Caki2 (cell line): ENCODE measurements at places on chromosomes 4 and X. TPM values are rescaled to one million over a fixed set of nuclear protein-coding genes. Genes with fewer than 3 reads are reported as not detected.
A peak's percentile ranks its signal among the peaks of the same experiment; 100 is the strongest.

DNA sequence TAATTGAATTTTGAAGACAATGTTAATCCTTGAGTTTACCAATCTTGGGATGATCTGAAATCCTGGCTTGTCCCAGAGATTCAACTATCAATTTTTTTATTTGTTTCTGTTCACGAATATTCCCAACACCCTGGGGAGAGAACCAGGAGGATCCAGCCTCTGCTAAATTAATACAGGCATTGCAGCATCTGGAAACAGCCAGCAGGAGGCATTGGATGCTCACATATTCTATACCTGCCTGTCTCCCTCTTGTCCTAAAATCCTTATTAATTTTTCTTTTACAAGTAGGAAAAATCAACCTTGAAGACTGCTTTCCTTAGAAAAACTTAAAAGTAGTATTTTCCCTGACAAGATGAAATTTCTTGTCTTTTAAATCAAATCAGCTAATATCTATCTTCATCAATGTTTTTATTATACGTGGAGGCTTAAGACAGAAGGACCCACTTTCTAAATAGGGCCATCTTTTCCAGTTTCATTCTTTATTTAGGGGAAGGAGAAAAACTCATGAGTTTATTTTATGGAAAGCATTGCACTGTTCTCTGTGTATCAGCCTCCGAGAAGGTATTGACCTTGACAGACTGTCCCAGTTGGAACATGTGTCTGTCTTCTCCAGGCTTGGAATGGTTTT is 102.4 kb downstream of the CLNK start:
- DNase-seq = peak; percentile 12

The ADGRL3 gene
- total RNA-seq = not detected in 2 replicates

The ETDB gene
- not detected in 2 replicates for total RNA-seq

The UGT2A3 gene
- 0.17 TPM in 1 of 2 replicates, not detected in the other for total RNA-seq

DNA sequence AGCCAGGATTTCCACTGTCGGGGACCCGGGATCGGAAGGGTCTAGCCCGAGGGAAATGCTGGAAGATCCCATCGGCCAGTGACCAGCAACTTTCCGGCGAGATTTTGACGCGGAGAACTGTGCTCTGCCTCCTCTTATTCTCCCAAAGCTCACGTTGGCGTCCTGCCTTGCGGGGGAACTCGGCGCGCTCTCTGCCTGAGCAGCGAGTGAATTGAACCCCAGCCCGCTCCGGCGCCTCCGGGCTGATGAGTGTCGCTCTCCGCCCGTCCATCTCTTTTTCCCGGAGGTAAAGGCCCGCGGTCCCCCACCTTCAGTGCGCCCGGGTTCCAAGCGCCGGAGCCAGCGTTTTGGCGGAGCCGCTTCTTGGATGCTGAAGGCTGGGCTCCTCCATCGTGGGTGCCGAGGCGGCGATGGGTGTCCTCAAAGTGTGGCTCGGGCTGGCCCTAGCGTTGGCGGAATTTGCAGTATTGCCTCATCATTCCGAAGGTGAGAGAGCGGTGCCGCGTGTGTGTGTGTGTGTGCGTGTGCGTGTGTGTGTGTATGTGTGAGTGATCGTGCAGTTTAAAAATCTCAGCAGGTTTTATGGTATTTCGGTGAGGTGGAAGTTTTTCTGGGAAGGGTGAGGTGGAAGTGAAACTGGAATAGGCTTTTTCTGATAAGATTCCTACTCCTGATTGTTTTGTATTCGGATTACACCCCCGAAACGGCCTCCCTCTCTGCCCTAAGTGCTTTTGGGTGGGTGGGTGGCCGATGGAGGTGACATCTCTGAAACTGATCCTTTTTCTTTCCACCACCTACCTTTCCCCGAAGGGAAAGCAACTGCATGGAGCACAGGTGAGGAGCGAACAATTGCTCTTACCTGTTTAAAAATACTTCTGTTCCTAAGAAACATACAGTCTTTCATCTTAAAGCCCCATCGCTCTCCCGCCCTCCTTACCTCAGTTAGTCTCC is 752 bp downstream of the FRAS1 start:
- DNase-seq = peak; percentile 43

The LPAR4 gene
- not detected in 2 replicates for total RNA-seq

DNA sequence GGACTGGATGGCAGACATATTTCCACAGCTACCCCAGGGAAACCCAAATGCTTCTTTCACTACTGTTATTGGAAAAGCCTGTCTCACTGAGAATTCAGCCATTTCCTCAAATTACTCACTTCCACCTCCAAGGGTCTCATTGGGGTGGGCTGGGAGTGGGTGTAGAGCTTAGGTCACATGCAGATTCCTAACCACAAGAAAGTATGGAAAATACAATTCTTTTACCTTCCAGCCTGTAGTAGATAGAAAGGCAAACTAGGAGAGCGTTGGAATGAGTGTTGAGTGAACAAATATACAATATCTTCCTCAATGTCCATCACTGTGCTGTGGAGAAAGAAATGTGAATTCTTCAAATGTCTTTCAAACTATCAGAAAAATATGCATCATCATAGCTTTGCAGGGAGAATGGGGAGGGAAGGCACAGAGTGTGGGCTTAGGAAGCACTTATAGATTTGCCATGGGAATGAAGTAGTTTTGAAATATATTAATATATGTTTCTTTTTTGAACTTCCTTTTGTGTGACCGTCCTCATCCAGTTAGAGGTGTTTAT is 245.3 kb upstream of the JADE1 start:
- DNase-seq = no peak

DNA sequence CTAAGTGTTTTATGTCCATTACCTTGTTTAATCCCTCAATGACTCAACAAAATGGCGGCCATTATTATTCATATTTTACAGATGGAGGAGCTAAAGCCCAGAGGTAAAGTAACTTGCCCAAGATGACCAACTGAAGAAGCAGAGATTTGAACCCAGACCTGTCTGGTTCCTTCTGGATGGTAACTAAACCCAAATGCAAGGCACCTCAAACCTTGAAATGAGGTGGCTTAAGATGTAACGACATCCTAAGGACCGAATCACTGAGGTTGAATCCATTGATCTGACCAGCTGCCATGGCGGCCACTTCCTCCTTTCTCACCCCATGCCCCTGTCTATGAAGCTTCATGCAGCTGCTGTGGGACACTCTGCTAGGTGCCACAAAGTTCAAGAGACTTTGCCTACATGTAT is 932 bp downstream of the TLR10 start:
- no peak for DNase-seq

DNA sequence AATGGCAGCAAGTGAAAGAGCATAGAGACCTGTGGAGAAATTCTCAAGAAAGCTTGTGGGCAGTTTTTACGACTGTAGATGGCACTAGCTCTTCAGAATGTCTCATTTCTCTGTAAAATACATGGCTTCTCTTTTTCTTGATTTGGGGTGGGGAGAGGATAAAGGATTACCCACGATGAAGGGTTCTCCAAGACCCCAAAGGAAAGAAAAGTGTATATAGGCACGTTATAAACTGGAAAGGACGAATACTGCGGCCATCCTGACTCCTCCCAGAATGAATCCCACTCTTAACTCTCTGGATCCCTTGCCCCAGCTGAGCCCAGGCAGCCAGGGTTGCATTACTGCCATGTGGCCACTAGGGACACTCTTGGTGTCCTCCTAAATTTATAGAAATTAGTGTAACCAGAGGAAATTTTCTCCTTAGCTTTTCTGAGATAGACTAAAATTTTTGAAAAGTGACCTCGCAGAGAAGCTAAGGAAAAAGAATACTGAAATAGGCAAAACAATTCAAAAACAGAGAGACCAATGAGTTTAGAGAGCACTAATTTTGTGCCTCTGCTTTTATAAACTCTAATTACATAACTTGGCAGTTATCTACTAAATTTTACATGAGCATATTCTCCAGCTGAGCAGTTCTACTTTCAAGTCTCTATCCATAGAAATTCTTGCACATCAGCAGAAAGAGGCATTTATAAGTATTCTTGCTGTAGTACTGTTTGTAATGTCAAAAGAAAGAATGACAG is 37.8 kb upstream of the PCDH19 start:
- peak; percentile 45 for DNase-seq

DNA sequence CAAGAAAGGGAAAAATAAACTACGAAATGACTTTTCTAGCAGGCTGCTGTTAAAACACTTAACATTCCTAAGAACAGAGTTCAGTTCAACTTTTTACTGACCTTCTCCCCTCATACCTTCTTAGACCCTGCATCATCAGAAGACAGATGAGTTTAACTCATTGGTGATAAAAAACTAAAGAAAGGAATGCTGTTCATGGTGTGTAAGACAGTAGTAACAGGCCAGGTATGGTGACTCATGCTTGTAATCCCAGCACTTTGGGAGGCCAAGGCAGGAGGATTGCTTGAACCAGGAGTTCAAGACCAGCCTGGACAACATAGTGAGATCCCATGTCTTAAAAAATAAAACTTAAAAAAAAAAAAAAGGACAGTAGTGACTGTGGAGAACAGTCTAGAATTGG is 16.2 kb downstream of the RBM47 start:
- DNase-seq = peak; percentile 47

GRCh38 chr4:139522457-139522856 is 33.6 kb downstream of the SETD7 start:
- DNase-seq = no peak

- DNase-seq = peak; percentile 6
These were observed 6.1 kb upstream of the CYSLTR1 start for GRCh38 chrX:78333521-78333920.

GRCh38 chrX:66163849-66164411 is at the start of gene HEPH:
HEPH (plus strand) TSS chrX:66164247; CDS start chrX:66170571, 6,324 bp downstream.
- DNase-seq = no peak

DNA sequence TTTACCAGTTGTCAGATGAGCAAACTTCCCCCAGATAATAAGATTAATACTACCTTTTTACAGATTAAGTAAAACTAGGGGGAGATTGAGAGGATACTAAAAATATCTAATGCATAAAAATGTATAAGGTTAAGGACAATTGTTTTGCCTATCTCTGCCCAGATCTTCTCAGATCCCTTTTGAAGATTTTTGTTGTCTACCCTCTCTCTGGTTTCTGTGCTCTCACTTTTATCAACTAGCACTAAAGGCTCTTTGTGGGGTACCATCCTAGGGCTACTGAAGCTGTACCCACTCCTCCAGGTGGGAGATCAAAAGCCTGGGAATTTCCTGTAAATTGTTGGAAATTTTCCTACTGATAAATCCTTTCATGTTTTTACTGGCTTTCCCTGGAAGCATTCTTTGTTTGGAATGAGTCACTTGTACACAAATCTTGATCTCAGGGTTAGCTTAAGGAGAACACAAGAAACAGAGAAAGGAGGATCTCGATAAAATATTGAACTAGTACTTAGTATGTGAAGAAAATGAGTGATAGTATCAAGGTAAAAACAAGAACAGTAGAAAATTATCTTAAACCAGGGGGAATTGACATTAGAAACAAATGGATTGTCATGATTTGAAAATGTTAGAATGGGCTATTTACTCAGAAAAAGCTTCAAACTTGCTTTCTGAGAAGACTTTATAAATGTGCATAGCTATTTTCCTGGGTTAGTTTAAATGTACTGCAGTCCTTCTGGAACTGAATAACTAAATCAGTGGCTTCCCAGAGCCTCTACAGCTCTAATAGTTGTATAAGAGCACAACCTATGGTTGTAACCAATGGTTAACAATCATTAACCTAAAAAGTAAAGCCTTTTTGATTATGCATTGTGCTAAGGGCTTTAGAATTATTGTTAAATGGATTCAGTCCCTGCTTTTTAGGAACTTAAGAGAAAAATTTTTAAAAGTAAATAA is 679.9 kb upstream of the MAGEB2 start:
- no peak for DNase-seq

- DNase-seq = no peak
These were observed 581.0 kb downstream of the C4orf33 start for GRCh38 chr4:129676934-129677333.

The STK26 gene
- total RNA-seq = 14.7 and 29.6 TPM in 2 replicates

The AVPR2 gene
- total RNA-seq = 0.09 TPM in 1 of 2 replicates, not detected in the other

GRCh38 chr4:105619188-105619931 is 66.9 kb downstream of the ARHGEF38 start:
- no peak for DNase-seq

GRCh38 chr4:153564630-153565525 is 98.7 kb downstream of the TMEM131L start:
- DNase-seq = peak; percentile 52

DNA sequence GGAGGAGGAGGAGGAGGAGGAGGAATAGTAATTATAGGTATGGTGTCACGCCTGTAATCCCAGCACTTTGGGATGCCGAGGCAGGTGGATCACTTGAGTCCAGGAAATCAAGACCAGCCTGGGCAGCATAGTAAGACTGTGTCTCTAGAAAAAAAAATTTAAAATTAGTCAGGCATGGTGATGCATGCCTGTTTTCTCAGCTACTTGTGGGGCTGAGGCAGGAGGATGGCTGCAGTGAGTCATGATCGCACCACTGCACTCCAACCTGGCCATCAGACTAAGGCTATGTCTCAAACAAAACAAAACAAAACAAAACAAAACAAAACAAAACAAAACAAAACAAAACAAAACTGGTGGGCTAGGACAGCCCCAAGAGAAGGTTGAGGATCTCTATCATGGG is 3.0 kb downstream of the STARD8 start:
- DNase-seq = peak; percentile 35

DNA sequence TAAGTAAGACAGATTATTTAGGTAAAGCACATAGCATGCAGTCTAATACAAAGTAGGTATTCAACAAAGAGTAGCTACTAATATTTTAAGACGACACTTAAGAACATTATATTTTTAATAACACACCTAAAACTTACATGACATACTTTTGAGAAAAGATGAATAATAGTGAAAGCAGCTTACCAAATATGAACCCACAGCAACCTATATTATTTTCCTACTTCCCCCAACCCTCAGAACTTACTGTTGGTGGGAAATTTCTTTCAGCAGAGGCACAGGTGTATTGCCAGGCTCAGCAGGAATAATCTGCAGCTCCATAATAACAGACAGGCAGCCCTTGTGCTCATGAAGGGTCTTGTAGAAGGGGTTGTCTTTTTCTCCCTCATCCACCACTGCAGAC is 498.9 kb downstream of the GLUD2 start:
- no peak for DNase-seq

The TMEM255A gene
- total RNA-seq = 0.38 and 0.41 TPM in 2 replicates

- no peak for DNase-seq
These were observed 108.2 kb upstream of the ADRA2C start for GRCh38 chr4:3657902-3658529.

DNA sequence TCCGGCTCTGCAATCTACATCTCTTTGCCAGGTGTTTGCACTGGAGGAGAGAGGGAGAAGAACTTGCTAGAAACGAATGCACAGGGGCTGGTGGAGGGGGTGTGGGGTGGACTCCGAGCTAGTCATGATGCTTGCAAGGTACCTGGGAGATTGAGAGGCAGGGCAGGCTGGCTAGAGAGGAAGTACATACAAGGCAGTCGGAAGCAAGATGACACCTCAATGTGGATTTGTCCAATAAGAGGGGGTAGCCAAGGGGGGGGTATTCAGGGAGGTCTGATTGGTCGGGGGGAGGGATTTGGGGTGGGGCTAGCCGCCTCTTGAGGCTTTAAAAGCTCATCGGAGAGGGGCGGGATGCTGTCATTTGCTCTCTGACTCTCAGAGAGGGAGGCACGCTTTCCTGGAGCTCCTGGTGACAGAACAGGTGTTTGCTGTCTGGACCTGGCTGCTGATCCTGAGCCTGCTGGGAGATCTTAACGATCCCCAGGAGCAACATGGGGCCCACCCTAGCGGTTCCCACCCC is at the start of gene GPR50:
Gene GPR50 (plus strand): TSS at position 354 of the 520 bp plus-strand sequence. CDS start 138 bp downstream, at position 492.
- no peak for DNase-seq
